Daoy (cell line): ENCODE measurements at places on chromosomes 2 and 18. TPM values are rescaled to one million over a fixed set of nuclear protein-coding genes. Genes with fewer than 3 reads are reported as not detected.

GNLY gene
- total RNA-seq = not detected in 2 replicates

DNA sequence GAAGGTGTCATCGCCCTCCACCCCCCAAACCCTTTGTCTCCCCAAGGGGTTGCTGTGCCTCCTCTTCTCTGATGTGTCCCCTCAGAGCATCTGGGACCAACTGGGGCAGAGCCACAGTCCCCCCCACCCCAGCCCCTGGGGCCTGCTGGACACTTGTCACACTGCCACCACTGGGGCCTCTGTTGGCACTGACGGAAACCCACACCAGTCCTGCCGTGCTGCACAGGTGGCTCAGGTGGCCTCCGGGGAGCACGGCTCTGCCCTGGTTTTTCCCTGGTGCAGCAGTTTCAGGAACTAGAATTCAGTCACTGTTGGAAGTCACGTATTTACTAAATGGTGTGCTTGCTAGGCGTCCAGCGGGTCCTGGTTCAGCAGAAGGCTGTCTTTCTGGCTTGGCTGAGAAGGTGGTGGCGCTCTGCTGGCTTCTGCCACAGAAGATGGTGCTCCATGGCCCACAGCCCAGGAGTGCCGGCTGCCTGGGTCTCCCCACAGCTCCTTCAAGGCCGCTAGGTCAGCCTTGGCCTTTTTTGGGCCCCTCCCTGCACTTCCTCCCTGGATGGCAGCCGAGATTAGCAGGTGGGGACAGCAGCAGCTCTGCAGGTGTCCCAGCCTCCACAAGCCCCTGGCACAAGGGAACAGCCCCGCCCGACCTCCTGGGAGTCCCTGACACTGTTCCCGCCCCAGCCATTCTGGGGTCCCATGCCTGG, 18.6 kb upstream of the KLHL30 start:
- no peak for DNase-seq

ERFE gene
- total RNA-seq = 3.6 and 6.8 TPM in 2 replicates

DNA sequence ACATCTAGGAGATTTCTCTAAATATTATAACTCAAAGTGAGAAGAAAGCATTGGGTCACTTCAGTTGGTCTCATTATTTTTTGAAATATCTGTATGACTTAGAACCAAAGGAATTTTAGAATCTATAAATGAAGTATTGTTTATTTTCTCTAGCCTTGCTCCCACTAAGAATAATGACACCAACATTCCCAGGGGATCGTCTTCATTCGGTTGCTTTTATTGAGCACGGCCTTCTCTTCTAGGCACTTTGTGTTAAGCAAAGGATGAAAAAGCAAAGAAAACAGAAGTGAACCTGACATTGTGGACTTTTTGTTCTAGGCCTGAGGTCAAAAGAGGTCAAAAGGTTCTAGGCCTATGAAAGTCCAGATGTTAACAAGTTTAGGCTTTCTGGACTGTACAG, 231.9 kb downstream of the GALR1 start:
- DNase-seq = peak; percentile 42

- DNase-seq = no peak
Observed at GRCh38 chr2:68108120-68108519, 45.3 kb upstream of the C1D start.

- DNase-seq = no peak
Observed at GRCh38 chr2:86632672-86633071, 9.0 kb upstream of the RNF103 start.

DNA sequence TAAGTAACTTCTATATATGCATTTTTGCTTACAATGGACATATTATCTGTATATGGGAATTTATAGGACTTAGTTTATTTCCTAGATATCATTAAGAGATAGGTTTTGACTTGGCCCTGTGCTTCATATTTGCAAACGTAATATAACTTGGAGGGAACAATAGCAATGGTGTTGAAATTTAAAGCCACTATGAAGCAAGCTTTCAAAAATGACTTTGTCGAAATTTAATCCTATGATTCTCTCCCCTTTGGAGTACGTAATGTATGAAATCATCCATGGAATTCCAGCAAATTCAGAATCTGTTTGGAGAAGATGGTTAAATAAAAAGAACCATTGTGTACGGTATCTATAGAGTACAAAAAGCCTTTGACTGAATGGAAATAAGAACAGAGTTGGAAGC, 486.3 kb downstream of the ARHGAP15 start:
- no peak for DNase-seq

C2orf68 gene
- 9.4 and 20.0 TPM in 2 replicates for total RNA-seq

DNA sequence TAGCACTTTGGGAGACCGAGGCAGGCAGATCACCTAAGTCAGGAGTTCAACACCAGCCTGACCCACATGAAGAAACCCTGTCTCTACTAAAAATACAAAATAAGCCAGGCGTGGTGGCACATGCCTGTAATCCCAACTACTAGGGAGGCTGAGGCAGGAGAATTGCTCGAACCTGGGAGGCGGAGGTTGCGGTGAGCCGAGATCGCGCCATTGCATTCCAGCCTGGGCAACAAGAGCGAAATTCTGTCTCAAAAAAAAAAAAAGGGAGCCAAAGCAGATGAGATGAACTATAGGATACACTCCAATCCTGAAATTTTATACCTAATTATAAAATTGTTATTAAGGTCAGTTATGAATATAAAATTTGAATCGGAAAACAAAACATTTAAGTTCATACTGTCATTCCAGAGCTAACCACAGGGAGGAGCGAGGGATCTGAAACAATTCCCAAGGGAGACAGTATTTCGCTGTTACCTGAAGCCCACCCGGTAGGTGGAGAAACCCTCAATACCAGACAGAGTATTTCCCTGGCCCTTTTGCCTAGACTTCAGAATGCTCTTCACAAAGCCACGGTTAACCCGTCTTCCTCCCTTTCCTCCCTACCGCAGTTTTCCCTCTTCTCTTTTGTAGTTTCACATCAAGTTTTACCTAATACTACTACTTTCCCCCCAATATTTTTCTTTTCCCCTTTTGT, 1.4 kb downstream of the PPM1G start:
- DNase-seq = peak; percentile 56

DNA sequence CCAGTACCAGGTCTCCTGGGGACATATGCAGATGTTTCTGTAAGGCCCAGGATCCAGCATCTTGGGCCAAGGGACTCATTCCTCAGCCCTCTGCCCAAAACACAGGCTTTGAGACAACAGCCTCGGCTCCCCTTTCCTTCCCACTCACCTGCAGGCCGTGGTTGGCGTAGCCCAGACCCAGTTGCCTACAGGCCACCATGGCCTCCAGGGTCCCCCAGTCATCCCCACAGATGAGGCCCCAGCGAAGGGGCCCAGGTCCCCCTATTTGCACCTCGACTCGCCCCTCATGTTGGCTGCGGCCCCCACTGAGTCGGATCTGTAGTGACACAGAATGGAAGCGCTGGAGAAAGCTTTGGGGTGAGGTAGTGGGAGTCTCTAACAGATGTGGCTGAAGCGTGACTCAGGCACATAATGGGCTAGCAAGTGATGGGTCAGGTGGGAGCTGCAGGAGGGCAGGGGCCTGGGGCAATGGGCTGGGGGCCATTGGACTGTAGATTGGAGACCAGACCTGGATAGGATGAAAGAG, 5.8 kb downstream of the HTRA2 start:
- DNase-seq = no peak

DNA sequence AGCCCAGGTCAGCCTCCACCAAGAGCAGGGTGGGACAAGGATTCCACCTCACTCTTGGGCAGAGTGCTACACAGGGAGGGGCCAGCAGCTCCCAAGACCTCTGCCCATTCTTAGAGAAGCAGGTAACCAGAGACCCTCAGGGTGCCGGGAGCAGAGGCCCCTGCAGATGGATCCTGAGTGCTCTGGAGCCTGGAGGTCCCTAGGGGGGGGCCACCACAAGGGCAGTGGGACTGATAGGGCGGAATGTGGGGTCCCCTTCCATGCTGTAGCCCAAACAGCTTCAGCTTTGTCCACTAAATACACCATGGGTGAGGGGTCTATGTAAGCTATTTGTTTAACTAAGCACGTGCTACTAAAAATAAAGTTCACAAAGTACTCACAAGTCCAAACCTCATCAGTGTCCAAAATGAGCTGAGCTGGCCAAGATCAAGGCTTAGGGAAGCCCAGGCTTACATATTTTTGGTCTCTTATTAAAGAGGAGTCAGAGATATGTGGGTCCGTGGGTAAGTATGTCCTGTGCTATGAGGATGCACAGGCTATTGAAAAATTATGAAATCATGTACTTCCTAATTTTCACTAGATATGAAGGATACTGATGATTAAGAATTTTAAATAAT, 21.5 kb upstream of the GPC1 start:
- DNase-seq = no peak

- DNase-seq = no peak
Observed at GRCh38 chr18:65788373-65788772, 37.6 kb downstream of the CDH7 start.

GRCh38 chr2:4882421-4882820, 809.8 kb upstream of the SOX11 start:
- DNase-seq = no peak

DNA sequence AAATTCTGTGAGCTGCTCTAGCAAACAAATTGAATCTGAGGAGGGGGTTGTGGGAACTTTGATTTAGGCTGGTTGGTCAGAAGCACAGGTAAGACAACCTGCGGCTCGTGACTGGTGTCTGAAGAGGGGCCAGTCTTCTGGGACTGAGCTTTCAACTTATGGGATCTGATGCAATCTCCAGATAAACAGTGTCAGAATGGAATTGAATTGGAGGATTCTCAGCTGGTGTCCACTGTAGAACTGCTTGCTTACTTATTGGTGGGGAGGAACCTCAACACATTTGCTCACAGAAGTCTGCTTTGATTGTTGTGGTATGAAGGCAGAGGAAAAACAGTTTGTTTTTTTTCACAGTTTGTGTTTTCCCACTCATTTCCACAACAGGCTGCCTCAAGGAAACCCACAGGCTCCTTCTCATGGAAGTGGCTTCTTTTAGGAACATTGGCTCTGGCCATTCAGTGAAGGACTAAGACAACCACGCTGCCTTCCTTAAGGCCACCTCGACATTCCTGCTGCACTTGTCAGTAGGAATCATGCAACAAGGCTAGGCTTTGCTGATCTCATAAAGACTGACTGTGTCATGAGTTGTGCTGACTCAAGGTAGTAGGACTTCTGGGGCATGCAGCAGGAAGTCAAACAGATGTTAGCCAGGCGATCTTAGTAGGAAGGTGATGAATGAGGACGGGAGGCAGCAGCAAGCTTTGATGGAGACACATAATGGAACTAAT, 104.7 kb downstream of the TSN start:
- peak; percentile 62 for DNase-seq

TBR1 gene
- total RNA-seq = not detected in 2 replicates

- peak; percentile 84 for DNase-seq
Observed at GRCh38 chr2:119283873-119284331, 60.3 kb downstream of the STEAP3 start.

ANKRD30B gene
- total RNA-seq = 0.23 TPM in 1 of 2 replicates, not detected in the other

- no peak for DNase-seq
Observed at GRCh38 chr18:56285387-56286065, 352.9 kb downstream of the TXNL1 start.
